Activated CD4-positive, alpha-beta memory T cell treated with anti-CD3 and anti-CD28 coated beads for 36 hours (primary cell): ENCODE measurements at places on chromosomes 4 and X. TPM values are rescaled to one million over a fixed set of nuclear protein-coding genes. Genes with fewer than 3 reads are reported as not detected.

GPRASP3 gene
- 1.1 TPM for total RNA-seq

LDB2 gene
- total RNA-seq = not detected

TMEM156 gene
- total RNA-seq = 28.0 TPM

SORBS2 gene
- not detected for total RNA-seq

MMGT1 gene
- 20.6 TPM for total RNA-seq

WNK3 gene
- 0.46 TPM for total RNA-seq

CWH43 gene
- total RNA-seq = not detected

HTR2C gene
- not detected for total RNA-seq

FGFBP2 gene
- total RNA-seq = 0.51 TPM

DNA sequence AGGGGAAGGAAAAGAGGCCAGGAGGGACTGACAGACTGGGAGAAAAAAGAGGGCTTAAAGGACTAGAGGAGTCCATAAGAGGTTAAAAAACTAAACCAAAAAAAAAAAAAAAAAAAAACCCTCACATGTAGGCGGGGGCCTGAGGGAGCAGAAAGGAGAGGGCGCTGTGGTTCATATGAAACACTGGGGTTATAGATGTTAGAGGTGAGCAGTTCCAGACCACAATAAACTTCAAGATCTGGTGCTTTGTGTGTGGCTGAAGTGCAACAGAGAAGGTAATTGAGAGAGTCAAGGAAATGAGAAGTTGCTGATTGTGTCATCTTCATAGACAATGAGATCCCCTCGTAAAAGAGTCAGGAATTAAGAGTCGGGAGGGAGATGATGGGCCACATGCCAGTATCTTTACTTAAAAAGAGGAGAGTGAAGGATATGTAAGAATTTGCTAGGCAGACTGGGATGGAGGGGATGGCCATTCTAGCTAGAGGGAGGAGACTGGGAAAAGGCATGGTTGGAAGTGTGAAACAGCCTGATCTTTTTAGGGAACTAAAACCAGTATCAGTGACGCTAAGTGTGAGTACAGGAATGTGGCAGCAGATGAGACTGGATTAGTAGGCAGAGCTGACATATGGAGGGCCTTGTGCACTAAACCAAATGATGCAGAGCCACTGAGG lies 18.4 kb upstream of the OGT start:
- DNase-seq = peak; percentile 52

DNA sequence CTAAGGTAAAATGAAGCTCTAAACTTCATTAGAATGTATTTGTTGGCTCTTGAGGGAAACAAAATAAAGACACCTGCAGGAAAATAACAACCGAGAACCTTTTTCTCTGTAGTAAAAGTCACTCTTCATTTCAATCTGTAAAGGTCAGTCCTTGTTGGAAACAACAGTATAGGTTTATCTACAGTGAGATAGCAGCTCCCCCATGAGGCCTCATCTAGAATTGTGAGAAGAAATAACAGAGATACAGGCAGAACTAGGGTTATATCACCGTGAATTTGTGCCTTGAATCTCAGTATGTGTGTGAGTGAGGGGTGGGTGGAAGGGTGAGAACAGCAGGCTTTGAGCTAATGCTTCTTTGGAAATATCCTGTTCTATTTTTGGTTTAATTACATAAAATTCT lies 107.8 kb upstream of the FMR1 start:
- DNase-seq = no peak

- DNase-seq = no peak
Measured at GRCh38 chr4:87278335-87278794, 44.3 kb downstream of the HSD17B13 start.

DNA sequence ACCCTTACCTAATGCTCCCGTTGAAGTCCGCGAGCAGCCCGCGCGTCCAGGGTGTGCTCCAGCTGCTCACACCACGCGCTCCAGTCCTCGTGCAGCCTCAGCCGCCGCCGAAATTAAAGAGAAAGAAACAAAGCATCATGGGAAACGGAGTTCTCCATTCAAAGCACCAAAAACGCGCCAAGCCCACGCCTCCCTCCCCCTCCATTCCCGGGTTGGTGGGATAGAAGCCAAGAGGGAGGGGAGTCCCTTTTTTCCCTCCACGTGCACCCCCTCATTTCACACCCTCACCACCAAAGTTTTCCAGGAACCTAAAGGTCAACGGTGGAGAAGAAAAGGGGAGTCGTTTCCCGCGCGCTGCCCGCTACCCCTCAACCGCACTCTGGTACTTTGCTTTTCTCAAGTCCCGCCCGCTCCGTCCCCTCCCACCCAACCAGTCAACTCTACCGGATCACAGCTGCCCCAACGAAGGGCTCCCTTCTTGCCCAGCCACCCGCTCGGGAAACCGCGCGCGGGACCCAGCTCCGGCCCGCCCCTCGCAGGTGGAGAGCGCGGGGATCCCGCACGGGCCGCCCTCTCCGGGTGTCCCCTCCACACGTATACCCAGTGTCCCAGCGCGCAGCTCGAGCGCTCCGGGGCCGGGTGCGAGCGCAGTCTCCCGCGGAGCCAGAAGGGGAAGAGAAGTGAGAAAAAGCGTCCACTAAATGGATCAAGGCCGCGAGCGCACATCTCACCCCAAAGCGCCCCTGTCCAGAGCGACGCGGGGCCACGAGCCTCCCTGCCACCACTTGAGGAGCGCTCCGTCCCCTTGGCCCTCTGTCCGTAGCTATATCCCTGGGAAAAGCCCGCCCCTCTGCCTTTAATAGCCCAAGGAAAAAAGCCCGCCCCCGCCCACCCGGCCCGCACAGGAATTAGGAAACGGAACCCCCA lies 65.1 kb upstream of the CCDC160 start:
- DNase-seq = peak; percentile 57

- DNase-seq = peak; percentile 91
Measured at GRCh38 chr4:74444891-74445642, at the start of gene AREG. Gene AREG, plus strand, starts transcription at chr4:74445136. Its CDS starts 210 bp downstream, at chr4:74445346.

DNA sequence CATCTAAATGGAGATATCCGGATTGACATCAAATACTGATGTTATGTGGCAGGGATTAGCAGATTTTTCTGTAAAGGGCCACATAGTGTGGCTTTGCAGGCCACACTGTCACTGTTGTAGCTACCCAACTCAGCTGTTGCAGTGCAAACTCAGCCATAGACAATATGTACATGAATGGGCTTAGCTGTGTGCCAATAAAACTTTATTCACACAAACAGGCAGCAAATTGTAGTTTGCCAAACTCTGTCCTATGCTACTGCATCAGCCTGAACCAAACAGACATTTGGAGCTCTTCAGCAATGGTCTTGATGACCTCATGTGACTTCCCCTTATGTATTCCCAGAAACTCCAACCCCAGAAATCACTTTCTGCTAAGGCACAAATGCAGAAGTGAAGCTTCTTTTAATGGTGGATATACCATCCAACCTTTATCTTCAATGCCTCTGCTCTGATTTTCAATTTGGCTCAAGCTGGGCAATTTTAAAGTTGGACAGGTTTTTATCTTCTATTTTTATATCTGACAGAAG lies 18.4 kb upstream of the TRPC5OS start:
- DNase-seq = no peak

DNA sequence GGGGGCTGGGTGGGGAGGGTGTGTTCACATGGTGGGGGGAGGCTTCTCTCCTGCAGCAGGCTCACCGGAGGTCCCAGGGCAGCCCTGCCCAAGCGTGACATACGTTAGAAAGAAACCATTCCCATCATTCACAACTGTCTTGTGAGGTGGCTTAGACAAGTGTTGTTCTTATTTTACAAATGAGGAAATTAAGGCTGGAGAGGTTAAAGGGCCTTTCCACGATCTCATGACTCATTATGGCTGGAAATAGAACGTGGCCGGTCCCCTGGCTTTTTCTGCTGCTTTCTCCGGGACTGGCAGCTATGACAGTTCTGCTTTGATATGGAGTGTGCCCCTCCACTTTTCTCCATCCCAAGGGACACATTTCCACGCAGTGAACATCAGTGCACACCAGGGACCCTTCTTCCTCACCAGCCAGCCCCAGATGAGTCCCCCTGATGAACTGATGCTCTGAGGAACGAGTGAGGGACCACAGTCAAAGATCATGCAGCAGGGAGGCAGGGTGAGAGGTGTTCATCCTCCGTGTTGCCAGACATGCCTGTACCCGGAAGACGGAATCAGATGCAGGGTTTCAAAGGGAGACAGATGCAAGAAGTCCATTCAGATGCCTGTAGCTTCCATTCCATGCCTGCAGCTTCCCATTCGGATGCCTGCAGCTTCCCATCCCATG lies 64.0 kb upstream of the ACSL1 start:
- DNase-seq = no peak

GRCh38 chrX:14351611-14352303 lies 177.6 kb upstream of the GLRA2 start:
- no peak for DNase-seq

DNA sequence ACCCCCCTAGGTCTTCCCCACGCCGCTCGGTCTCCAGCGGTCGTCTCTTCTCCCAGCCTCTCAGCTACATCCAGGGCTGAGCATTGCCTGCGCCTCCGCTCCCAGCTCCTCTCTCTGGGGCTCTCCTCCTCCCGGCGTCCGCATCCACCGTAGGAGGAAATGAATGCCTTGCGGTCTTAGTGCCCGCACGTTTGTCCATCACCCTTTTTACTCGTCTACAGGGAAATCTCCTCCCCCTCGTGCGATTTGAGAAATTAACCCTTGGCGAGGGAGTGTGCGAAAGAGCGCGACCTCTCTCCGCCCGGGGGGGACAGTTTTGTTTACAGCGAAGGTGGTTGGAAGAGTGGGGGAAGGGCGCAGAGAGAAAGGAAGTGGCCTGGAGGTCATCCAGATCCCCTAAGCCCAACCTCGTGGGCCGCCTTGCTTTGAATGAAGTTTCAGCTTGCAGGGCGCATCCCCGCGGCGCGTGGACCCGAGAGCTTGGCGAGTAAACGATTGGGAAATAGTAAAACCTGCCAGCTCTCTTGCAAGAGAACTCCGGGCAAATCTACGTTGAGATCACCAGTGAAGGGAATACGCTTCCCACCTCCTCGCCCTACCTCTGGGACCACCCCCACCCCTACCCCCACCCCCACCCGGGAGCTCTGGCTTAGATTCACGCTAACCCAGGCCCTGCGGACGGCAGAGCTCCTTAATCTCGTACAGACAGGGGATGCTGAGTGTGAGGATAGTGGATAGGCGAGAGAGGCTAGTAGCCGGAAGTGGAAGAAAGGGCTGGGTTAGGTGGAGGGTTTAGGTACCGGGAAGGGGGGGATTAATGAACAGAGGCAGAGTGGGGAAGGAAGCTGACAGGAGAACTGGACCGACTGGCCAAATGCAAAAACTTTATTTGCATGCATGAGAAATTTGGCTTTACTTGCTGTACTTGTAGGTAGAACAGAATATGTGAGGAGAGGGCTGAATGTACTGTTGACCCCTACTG lies at the start of gene ELOVL6:
Gene ELOVL6, minus strand, starts transcription at position 181 of the 982 bp plus-strand sequence. CDS start 280 bp downstream, outside the sequence.
- DNase-seq = peak; percentile 61

GRCh38 chrX:13013363-13014110 lies 30.9 kb downstream of the FAM9C start:
- DNase-seq = peak; percentile 39

GRCh38 chr4:78528327-78528726 lies 23.2 kb upstream of the ANXA3 start:
- no peak for DNase-seq

GRCh38 chr4:186693159-186693815 lies 30.4 kb downstream of the FAT1 start:
- no peak for DNase-seq

- no peak for DNase-seq
Measured at GRCh38 chr4:52248820-52249219, 197.7 kb downstream of the SPATA18 start.

DNA sequence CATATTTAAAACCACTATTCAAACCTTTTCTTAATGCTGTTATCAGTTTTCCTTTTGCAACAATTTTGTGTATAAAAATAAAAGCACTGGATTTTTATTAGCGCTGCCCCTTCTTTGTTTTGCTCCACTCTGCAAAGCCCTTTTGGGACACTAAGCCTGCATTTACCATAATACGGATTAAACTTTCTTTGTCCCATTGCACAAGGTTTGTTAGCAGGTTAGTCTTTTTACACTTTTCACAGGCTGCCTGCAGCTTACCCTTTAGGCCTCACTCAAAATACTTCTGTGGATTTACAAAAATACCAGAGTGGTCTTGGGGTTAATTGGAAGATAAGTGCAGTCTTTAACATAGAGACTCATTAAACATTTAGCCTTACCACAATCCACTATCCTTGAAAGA lies 35.7 kb upstream of the MAB21L2 start:
- no peak for DNase-seq

GRCh38 chrX:40054793-40055192 lies 43.0 kb downstream of the BCOR start:
- no peak for DNase-seq

DNA sequence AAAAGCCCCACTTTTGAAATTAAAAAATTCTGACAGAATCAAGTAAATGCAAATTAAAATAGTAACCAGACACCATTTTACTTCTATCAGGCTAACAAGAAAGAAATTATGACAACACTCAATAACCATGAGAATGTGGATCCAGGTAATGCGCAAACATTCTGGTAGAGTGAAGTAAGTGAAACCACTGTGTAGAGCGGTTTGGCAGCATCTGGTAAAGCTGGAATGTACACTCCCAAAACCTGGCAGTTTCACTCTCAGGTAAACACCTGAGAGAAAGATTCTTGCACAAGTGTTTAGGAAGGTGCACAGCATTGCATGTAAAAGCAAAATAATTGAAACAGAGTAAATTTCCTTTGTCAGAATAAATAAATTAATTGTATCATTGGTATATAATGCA lies 81.8 kb downstream of the TRIML1 start:
- DNase-seq = no peak

GRCh38 chr4:136036744-136037143 lies 1495.5 kb downstream of the PCDH18 start:
- no peak for DNase-seq

DNA sequence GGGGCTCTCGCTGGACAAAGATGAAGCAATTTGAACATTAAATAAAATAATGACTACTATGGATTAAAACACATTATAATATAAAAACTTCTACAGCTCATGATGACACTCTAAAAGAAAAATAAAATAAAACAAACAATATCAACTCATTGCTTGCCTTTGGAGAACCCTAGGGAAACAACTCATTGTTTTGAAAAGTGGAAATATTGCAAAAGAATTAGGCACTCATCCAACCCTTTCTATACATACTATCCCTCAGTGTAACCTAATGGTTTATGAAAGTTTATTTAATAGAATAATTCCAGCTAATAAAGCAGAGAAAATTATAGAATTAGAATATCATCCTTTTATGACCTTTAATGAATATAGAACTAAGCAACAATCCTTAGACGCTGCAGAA lies 718 bp downstream of the RAB40A start:
- DNase-seq = no peak

DNA sequence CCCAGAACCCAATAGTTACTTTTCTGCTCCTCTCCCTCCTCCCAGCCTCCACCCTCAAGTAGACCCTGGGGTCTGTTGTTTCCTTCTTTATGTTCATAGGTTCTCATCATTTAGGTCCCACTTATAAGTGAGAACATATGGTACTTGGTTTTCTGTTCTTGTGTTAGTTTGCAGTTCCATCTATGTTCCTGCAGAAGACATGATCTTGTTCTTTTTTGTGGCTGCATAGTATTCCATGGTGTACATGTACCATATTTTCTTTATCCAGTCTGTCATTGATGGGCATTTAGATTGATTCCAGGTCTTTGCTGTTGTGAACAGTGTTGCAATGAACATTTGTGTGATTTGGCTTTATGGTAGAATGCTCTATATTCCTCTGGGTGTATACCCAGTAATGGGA lies 47.8 kb upstream of the LEF1 start:
- DNase-seq = no peak

GRCh38 chrX:68989865-68990606 lies 161.2 kb downstream of the EFNB1 start:
- no peak for DNase-seq
